Heart right ventricle (tissue), 16 donors: ENCODE measurements at places on chromosomes 6 and 20.

- DNase-seq: no peak
These were observed 110.2 kb upstream of the CST7 start for GRCh38 chr20:24838546-24839535.

GRCh38 chr6:28947831-28948270 is 24.1 kb upstream of the TRIM27 start:
- no peak for DNase-seq

DNA sequence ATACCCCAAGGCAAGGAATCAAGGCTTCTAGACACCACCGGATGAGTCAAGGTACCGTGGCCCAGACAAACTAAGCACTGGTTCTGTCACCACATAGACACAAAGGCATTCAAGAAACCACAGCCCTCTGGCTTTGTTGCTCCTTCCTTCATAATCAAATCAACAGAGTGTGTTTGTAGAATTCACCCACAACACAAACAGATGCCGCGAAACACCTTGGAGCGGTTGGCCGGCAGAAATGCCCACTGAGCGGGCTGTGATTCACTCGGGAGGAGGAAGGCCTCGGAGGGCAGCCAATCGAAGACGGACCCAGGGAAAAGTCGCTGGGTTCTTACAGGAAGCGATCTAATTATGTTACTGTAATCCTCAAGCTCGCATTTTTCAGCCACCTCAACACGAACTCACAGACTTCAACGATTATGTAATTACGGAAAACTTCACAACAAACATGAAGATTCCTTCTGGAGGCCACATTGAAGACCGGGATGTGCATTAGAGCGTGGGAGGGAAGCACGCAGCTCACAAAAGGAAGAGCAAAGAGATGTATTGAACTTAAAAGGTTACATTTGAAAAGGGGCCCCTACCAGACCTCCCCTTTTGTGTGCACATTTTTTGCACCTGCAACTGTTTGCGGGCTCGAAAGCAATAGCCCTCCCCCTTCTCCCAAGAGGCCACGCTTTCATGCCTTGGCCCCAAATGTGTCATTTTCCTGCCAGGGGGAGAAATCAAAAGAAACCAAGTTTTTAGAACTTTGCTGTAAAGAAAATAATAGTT is 184.7 kb upstream of the PREP start:
- DNase-seq: no peak

GRCh38 chr6:24957199-24957598 is 21.4 kb upstream of the RIPOR2 start:
- no peak for DNase-seq

DNA sequence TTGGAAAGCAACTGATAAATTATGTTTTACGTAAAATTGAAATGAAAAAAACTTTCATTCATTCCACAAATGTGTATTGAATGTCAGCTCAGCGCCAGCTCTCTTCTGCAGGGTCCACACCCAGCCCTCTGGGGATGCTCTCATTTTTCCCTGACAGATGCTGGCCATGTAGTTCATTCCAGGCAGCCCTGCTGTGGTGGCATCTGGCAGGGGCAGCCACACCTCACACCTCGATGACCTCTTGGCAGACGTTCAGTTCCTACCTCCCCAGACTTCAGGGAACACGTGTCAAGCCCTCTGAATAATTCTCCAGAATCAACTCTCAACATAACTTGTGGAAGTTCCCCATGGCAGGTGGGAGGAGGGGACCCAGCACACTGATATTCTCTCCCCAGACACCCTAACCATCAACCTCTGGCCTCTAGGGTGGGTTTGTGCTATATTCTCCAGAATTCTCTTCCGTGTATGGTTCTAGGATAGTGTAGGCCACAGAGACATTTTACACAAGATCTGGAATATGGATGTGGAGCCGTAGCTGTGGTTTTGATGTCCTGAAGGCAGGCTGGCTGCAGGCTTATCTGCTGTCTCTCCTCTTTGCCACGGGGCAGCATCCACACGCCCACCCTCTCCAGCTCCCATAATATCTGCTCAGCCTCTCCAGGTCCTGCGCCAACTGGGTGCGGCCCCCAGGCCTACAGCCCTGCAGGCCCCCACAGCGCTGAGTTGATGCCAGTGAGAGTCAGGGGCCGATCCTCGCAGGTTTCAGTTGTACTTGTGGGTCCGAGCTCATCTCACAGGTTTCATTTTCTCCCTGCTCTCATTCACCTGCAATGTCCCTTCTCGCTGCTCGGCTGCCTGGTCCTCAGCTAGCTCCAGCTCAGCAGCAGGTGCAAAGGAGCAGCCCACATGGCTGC is 175.8 kb upstream of the ARID1B start:
- no peak for DNase-seq

- DNase-seq: peak; percentile 62
These were observed 121.2 kb upstream of the LAMP5 start for GRCh38 chr20:9392892-9393857.

GRCh38 chr6:159461266-159461665 is 231.8 kb downstream of the SOD2 start:
- no peak for DNase-seq

- no peak for DNase-seq
These were observed 106.7 kb upstream of the PLEKHG1 start for GRCh38 chr6:150492941-150493340.

GRCh38 chr20:61236713-61237112 is 15.3 kb upstream of the CDH4 start:
- no peak for DNase-seq

DNA sequence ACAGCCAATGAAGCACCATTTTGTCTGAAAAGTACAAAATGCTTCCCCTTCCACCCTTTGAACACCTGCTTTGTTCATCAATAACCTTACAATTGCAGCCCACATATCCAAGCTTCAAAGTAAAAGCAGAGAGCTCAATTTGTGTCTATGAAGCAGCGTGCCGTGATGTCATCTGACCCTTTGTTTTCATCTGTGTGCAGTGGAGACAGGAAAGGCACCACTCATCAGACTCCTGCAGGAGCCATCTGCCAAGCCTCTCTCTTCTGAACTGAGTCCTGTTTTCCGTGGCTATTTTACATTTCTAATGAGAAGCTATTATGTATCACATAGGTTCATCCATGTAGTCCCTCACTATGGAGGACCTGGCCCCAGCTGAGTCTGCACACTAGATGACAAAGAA is 7.5 kb upstream of the LY86 start:
- no peak for DNase-seq

- DNase-seq: no peak
These were observed 25.0 kb downstream of the KIF3B start for GRCh38 chr20:32302507-32302872.

- no peak for DNase-seq
These were observed 114.5 kb downstream of the MAP3K5 start for GRCh38 chr6:136677822-136678221.

DNA sequence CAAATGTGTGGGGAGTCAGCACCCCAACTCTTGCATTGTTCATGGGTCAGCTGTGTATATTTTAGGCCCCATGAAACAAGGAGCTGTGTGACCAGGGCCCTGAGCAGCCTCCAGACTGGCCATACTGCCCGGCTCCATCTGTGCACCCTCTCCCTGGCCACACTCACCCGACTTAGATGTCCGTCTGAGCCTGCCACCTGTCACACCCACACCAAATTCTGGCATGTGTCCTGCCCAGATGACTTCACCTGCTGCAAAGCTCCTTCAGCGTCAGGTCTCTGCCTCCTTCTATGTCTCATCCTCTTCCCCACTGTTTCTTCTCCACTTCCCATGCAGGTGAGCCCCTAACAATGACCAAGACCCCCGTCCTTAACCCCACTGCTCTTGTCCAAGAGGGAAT is 88.1 kb upstream of the THBS2 start:
- DNase-seq: no peak

DNA sequence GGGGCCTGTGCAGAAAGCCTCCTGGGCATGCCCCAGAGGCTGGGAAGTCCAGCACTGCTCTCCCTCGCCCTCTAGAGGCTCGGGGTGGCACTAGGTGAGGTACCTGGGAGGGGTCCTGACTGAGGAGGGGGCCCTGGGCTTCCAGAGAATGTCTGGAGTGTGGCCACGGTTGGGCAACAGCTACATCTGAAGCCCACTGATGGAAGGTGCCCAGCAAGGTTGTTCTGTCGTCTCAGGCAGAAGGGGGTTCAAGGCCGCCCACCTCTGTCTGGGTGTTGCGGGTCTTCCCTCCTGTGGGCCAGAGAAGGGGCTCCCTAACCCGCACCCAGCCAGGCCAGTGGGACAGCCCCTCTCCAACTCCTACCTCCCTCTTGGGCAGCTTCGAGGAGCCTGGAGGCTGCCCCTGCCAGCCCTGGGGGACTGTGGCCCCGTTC is 11.4 kb upstream of the VEGFA start:
- no peak for DNase-seq

- DNase-seq: no peak
These were observed 657.5 kb downstream of the RFPL4B start for GRCh38 chr6:113004470-113005270.

GRCh38 chr6:24426729-24427446 is 24.2 kb downstream of the MRS2 start:
- DNase-seq: no peak

DNA sequence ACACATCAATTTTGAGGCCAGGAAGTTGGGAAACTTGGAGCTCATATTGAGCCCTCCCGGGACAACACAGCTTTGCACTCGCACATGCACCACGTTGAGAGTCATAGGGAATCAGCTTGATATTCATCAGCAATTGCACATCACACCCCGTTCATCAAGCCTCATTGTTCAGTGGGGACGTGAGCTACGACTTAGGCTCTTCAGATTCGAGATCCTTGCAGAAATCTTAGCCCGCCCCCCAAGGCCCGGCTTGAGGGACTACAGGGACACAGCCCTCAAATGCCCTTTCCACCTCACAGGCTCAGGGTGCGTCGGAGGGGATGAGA is 93.0 kb upstream of the MAFB start:
- DNase-seq: no peak

GRCh38 chr6:4412488-4412887 is 277.1 kb upstream of the ECI2 start:
- no peak for DNase-seq

DNA sequence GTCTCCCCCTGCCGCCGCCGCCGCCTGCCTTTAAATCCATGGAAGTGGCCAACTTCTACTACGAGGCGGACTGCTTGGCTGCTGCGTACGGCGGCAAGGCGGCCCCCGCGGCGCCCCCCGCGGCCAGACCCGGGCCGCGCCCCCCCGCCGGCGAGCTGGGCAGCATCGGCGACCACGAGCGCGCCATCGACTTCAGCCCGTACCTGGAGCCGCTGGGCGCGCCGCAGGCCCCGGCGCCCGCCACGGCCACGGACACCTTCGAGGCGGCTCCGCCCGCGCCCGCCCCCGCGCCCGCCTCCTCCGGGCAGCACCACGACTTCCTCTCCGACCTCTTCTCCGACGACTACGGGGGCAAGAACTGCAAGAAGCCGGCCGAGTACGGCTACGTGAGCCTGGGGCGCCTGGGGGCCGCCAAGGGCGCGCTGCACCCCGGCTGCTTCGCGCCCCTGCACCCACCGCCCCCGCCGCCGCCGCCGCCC is 474 bp downstream of the CEBPB start:
- DNase-seq: peak; percentile 75

GRCh38 chr6:170058878-170059485 is 231.9 kb downstream of the DLL1 start:
- DNase-seq: peak; percentile 1

DNA sequence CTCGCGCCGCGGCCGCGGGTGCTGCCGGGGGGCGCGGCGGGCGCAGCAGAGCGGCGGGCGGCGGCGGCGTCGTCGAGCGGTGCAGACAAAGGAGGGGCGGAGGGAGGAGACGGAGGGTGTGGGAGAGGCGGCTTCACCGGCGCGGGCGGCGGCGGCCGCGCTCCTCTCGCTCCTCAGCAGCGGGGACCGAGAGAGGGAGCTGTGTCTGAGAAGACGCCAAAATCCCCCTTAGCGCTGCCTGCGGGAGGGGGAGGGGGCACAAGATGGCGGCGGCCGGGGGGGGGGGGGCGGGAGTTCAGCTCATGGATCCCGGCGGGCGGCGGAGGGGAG is 296 bp downstream of the ADNP start:
- DNase-seq: no peak

- DNase-seq: no peak
These were observed 9.3 kb downstream of the SERAC1 start for GRCh38 chr6:158158748-158159147.

DNA sequence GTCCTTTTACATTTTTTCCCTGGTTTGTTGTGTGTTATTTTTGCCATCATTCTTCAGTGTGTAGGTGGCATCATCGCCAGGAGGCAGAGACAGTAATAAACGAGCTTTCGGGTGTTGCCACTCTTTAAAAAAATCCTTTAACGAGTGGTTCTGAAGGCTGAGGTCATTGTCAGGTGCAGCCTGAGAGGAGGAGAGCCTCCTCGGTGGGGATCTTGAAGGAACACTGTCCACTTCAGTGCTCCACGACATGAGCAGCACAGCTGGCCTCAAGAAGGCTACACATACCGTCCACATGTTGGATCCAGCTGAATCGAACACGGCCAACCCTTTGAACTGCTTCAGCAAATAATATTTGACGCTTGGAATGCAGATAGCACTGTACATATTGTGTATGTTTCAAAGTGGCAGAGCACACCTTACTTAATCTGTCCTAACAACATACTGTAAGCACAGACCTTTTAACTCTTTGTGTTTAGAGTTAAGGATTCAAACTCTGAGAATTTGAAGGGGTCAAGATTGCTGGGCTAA is 48.0 kb upstream of the FOXQ1 start:
- DNase-seq: no peak

- no peak for DNase-seq
These were observed 174.0 kb upstream of the AFDN start for GRCh38 chr6:167652701-167653095.

- peak; percentile 61 for DNase-seq
These were observed 175.9 kb downstream of the SOX4 start for GRCh38 chr6:21769405-21769861.

GRCh38 chr6:24391756-24392405 is 10.9 kb upstream of the MRS2 start:
- no peak for DNase-seq

- no peak for DNase-seq
These were observed 754 bp downstream of the HDDC2 start for GRCh38 chr6:125300992-125301434.

DNA sequence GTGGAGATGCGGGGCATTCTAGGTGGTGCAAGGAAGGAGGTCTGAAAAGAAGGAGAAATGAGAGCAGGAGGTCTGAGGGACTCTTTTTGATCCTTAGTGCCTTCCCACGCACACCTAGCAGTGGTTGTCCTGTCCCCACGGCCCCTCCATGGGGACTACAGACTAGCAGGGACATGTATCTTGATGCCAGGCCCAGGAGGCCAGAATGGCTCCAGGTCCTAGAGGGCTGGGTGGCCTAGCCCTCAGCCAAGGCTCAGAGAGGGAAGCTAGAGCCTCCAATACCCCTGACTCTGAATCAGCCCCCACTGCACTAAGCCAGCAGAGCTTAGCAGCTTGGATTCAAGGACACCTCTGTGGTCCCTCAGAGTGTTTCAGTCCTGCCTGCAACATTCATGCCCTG is 16.7 kb upstream of the BLCAP start:
- DNase-seq: no peak
